ENCODE measurements at places on chromosomes 2 and 18.

DNA sequence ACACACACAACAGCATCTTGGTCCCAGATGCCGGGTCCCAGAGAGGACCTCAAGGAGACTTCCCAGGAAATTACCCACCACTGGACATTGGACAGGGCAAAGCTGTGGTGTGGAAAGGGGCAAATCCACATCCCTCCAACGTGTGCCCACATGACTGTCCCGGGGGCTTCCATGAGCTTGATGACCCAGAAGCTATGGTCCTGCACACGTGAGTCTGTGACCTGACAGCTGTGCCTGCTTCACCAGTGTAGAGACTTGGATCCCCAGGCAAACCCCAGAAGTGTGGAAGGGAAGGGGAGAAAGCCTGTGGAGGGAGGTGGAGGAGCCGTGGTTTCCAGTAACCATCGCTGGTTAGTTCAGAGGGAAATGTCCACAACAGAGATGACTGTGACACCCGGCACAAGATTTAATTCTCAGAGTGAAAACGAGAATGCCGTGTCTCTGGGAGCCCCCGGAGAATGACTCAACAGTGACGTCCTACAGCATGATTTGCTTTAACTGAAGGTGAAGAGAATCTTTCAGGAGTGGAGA is 19.1 kb upstream of the GPR55 start:
- peak; percentile 76 for DNase-seq

- no peak for DNase-seq
These were observed 25.6 kb upstream of the CYRIA start for GRCh38 chr2:16691261-16691660.

DNA sequence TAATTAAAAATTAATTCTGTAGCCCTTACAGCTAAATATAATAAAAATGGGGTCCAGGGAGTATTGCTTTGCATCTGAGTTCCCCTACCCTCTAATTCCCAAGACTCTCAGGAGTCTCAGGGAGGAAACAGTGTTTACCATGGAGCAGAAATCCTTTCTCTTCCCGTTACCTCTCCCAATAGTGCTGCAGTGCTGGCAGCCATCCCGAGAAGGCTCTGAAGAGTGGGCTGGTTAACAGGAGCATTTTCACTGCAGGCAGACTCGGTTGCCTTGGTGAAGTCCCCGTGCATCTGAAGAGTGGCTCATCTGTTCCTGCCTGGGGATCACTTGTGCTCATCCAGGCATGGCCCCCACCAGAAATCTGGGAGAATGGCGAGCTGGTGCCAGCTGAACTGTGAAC is 41.8 kb upstream of the TMEM178A start:
- DNase-seq: no peak

DNA sequence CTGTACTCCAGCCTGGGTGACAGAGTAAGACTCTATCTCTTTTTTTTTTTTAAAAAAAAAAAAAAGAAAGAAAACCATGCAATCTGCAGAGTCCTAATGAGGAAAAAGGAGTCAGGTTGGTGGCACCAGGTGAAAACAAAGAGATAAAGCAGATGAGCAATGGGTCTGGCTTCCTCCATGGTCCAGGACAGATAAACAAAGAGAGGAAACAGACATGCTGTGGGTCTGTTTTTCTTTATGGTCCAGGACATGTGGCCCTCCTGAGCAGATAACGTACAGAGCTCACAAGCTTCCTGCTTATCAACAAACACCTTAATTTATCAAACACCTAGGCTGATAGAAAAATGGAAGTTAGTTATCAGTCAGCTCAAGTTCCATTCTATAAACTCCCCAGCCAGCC is 24.4 kb upstream of the TUBB6 start:
- no peak for DNase-seq

DNA sequence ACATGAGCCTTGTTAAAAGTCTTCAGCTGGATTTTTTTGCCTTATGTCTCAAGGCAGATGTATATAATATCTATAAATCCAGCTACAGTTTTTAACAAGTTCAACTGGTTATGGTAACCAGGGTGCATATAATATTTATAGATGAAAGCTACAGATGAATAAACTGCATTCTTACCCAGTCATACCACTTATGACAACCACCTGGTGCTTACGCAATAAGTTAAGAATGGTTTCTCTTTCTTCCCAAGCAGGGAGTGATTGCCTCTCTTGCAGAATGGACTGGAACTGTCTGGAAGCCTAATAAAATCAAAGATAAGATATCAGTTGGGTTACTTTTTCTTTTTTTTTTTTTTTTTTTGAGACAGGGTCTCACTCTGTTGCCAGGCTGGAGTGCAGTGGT is 19.6 kb downstream of the DHX57 start:
- no peak for DNase-seq

GRCh38 chr2:62197011-62197924 is 1.4 kb downstream of the B3GNT2 start:
- peak; percentile 52 for DNase-seq

DNA sequence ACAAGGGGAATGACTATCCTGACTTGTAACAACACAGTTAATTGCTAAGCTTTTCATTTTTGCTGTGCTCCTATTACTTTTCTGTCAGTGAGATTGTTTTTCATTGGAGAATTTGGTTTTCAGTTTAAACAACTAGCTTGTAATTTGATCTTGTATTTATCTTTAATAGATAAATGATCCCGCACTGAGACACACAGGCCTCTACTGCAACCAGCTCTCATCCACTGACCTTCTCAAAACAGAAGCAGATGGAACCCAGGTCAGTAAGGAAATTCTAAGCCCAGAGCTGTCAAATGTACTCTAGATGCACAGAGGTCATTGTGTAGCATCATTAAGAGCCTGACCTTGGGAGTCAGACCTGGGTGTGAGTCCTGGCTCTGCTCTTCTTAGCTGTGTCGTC is 30.7 kb downstream of the PTRHD1 start:
- no peak for DNase-seq

GRCh38 chr2:62589691-62590356 is 83.8 kb upstream of the TMEM17 start:
- DNase-seq: no peak

DNA sequence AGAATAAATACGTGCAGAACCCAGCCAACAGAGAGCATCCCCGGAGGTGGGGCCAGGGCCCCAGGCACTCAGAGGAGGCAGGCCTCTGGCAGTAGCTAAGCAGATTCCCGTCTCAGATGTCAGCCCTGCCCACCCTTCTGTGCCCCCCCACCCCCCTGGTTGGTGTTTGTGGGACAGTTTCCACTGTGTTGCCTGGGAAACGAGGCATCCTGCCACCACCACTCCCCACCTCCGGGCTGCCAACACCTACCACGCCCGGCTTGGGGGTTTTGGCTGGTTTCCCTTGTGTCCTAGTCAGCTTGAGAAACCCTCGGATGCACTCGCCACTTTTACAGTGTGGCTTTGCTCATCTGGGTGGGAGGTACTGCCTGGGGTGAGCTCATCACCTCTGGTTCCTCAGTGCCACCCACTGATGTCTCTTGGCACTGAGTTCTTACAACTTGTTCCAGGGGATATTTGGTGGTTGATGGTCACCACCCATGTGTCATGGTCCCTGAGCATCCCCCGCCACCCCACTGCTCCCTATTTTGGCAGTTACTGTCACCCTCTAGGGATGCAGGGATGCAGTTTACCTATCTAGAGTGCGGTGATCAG is 72.4 kb upstream of the YWHAQ start:
- peak; percentile 90 for DNase-seq

- no peak for DNase-seq
These were observed 161.3 kb upstream of the UBE2E3 start for GRCh38 chr2:180819106-180819505.

GRCh38 chr2:219284501-219285372 is 5.6 kb downstream of the DNAJB2 start:
- DNase-seq: no peak

DNA sequence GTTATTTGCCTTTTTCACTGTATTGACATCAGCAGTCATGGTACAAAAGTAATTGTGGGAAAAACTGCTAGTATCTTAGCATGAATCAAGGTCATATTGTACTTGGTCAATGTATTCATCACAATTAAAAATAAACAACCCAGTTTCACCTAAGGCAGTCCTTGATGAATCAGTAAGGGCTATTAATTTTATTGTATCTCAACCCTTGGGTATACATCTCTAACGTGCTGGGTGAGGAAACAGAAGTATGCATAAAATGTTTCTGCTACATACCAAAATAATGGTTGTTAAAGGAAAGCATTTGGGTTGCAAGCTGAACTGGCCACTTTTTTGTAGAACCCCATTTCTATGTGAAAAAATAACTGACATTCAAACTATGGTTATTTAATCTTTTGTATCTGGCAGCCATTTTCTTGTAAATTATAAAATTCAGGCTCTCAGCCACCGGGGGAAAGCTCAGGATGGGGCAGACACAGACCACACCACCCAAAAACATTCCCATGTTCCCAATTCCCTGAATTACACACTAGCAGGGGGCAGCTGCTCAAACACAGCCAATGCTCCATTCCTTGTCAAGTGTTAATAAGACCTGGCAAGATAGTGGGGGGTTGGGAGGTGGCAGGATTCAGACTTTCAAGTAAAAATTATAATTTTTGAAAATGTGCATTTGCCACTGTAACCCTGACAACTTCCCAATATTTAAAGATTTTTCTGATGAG is 49.3 kb downstream of the OLA1 start:
- no peak for DNase-seq

DNA sequence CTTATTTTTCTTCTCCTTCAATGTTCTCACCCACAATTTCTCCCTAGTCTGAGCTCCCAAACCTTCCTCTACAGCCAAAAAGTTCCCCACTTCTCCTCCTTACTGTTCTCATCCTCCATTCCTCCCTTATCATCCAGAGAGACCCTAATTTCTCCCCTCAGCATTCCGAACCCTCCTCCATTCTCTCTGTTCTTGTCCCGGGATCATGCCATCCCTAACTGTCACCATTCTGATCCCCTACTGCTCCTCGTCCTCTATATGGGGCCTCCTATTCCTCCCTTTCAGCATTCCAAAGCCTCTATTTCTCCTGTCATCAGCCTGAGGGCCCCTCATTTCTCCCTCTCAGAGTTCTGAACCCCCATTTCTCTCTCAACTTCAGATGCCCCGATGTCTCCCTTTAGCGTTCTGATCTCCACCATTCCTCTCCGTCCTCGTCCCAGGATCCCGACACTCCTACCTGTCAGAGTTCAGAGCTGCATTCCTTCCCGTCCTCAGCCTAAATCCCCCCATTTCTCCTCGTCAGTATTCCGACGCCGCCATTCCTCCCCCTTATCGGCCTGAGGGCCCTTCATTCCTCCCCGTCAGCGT is 522 bp downstream of the MBD1 start:
- DNase-seq: no peak

DNA sequence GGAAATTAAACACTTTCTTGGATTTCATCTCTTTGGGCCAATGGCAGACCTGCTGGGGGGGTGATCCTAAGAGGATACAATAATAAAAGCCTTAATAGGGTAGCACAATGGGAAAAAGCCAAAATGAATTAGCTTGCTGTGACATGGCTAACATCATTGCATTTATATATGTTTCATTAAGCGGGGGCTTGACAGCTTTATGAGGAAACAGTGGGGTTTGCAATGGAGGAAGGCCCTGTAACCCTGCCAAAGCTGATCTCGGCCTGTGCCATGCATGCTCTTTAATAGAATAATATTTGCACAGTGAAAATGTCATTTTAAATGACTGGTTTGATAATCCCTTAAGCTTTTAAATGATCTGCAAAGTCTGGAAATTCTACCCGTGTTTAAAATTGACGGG is 291.5 kb downstream of the SLC4A3 start:
- no peak for DNase-seq

DNA sequence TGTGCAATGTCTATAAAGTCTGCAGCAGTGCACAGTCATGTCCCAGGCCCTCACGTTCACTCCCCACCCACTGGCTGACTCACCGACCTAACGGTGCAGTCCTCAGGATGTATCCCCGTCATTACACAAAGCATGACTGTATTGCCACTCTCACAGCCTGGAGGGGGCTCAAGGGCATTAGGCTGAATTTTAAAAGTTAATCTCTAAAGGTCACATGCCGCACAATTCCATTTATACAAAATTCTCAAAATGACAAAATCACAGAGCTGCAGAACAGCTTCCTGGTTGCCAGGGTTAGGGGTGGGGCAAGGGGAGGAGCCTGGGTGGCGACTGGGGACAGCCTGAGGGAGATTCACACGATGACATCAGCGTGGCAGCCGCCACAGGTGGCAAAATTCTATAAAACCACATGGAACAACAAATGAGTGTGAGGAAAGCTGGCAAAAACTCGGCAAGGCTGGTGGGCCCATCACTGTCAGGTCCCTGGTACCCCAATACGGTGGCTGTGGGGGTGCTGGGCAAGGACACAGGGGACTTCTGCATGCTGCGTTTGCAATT is 97.6 kb downstream of the NDUFA10 start:
- peak; percentile 72 for DNase-seq

- no peak for DNase-seq
These were observed 4.4 kb downstream of the ACTR3 start for GRCh38 chr2:113894156-113894743.

- DNase-seq: no peak
These were observed 469.1 kb downstream of the CBLN2 start for GRCh38 chr18:72075040-72075439.

DNA sequence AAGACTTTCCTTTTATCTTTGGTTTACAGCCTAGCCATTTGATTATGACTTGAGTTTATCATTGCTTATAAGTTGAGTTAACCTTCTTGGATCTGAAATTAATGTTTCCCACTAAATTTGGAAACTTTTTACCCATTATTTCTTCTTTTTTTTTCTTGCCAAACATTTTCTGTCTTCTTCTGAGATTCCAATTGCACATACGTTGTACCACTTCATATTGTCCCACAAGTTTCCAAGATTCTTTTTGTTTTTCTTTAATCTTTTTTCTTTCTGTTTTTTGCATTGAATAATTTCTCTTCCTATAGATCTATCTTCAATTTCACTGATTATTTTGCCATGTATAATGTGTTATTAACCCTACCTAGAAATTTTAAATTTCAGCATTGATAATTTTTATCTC is 18.6 kb downstream of the LONRF2 start:
- no peak for DNase-seq

GRCh38 chr2:242064364-242065250 is 195.1 kb downstream of the RTP5 start:
- no peak for DNase-seq

DNA sequence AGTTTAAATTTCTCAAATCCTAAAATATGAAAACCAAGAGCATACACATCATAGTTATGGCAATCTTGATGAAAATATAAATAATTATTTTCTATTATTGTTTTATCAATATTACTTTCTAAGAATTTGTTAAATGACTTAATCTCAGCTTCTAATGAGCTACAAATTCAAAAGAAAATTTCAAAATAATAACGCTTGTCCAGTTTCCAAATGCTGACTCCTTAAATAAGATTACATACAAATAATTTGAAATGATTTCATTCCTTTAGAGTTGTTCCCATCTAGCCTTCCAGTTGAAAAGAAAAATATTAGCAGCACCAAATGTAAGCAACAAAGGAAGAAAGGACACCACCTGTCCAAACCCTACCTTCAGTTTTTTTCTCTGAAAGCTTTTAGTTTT is 82.4 kb upstream of the COL5A2 start:
- DNase-seq: no peak

GRCh38 chr2:128736689-128737545 is 418.2 kb upstream of the HS6ST1 start:
- peak; percentile 80 for DNase-seq

DNA sequence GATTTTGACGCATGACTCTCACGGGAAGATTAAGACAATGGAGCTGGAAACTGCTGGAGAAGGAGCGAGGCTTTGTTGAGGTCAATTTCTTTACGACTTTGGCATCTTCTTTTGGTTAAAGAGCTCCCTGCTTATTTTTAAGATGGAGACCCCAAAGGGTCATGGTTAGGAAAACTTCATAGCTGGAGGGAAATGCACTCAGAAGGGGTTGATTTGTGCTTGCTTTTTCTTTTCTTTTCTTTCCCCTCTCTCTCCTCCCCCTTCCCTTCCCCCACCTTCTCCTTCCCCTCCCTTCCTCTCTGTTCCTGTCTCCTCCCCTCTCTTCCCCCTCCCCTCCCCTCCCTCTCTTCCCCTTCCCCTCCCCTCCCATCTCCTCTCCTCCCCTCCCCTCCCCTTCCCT is 79.0 kb downstream of the TNP1 start:
- DNase-seq: no peak
